ENCODE measurements at places on chromosomes 6 and 20.

DNA sequence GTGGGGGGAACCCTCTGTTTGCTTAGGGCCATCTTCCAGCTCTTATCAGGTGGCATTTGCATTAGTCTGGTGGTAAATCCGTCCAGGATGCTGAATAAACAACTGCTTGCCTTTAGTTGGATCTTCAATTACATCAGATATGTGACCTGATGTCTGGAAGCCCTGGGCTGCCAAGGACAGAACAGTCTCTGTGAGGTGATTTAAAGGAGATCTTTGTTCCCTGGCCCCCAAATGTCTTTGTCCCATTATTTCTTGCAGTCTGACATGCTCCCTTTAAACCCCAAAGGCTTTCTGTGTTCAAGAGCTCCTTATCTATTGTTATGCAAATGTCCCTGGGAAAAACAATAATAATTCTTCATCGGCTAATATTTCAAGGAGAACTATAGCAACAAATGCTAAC is 84.6 kb upstream of the SPTLC3 start:
- H3K36me3 ChIP-seq: no peaks in the 10 kb centered on the region
- no peak overlapping the region for H3K4me3 ChIP-seq
- peaks cover 27% of the 10 kb centered on the region for H3K4me1 ChIP-seq
- DNase-seq: no peak
- H3K27me3 ChIP-seq: peaks cover 27% of the 10 kb centered on the region

GRCh38 chr6:10431423-10432164 is 16.7 kb upstream of the TFAP2A start:
- DNase-seq: no peak
- peaks cover 9% of the 10 kb centered on the region for H3K4me1 ChIP-seq
- no peaks in the 10 kb centered on the region for H3K36me3 ChIP-seq
- H3K27me3 ChIP-seq: no peaks in the 10 kb centered on the region
- H3K4me3 ChIP-seq: no peak overlapping the region

GRCh38 chr6:3609388-3609787 is 142.1 kb downstream of the PXDC1 start:
- no peaks in the 10 kb centered on the region for H3K36me3 ChIP-seq
- H3K27ac ChIP-seq: no peak overlapping the region
- no peak for DNase-seq

DNA sequence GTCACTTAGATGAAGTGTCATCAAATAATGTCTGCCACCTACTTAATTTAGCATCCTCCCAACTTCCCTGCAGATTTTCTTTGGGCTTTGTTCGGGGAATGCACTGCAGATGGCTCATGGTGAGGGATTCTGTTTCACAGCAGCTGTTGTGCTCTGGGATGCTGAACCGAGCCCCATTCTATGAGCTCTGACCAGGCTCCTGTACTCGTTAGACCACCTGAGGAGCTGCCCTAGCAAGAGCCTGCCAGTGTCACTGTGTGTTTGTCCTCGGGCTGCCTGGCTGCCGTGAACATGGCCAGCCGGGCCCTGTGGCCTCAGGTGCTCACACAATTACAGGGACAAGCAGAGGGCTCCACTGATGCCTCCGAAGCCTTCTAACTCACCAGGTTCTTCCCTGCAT is 238.8 kb upstream of the ECI2 start:
- H3K36me3 ChIP-seq: no peaks in the 10 kb centered on the region
- DNase-seq: no peak
- H3K4me1 ChIP-seq: peaks cover 29% of the 10 kb centered on the region
- H3K27me3 ChIP-seq: no peaks in the 10 kb centered on the region

DNA sequence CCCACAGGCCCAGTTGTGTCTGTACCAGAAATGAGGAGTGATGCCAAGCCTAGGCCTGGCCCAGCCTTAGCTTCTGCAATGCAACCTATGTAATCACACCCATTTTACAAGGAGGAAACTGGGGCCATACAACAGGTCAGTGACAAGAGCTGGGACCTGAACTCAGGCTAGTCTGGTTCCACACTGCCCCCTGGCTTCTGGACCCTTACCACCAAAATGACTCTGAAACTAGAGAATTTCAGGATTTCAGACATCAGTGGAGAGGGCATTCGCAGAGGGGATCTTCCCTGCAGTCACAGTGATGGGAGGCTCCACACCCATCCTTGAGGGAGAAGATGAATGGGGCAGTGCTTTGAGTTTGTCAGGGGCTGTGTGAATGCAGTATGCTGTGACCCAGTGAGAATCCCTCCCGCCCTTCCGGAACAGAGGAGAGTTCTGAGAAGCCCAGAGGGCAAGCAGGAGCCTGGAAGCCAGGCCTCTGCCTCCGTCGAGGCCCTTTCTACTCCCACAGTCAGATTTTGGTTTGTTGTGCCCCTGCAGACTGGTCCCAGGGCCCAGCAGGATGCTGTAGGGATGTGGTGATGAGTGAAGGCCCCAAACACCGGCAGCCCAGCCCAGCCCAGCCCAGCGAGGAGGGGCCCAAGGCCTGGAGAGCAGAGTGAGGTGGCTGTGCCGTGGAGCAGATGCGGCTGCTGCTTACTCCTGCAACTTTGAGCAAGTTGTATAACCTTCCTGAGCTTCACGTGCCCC is 48.1 kb upstream of the MYL9 start:
- H3K4me3 ChIP-seq: no peak overlapping the region
- H3K36me3 ChIP-seq: peaks cover 19% of the 10 kb centered on the region
- DNase-seq: no peak
- H3K27me3 ChIP-seq: no peaks in the 10 kb centered on the region

GRCh38 chr6:161239001-161239400 is 34.9 kb downstream of the AGPAT4 start:
- H3K27ac ChIP-seq: no peak overlapping the region
- H3K36me3 ChIP-seq: no peaks in the 10 kb centered on the region
- no peaks in the 10 kb centered on the region for H3K27me3 ChIP-seq
- no peak overlapping the region for H3K4me3 ChIP-seq
- no peak for DNase-seq

DNA sequence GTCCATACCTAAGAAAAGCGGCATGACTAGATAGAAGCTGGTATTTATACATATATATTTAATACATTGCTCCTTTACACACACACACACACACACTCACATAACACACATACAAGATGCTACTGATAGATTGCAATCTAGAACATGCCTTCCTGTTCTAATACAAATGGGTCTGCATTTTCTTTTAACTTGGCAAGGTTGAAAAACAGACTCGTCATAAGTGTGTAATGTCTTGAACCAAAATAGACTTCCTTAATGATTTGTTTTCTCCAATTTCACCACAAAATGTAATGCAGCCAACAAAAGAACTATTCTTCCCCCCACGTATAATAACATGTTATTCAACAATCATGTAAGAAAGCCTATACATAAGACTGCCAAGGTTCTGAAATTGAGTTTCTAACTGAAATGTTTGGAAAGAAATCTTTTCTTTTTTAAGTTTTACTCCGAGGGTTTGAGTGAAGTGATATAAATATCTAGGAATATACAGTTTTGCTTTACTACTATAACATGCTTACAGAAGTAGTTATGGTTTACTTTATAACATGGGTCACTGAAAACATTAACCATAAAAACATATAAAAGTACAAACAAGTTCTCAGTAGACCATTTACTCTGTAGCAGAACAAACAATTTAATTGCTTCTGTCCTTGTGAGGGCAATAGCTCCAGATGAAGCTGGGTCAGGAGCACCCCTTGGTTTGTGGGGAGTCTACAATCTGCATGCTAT is 207.5 kb downstream of the FOXC1 start:
- peak; percentile 52 for DNase-seq
- no peak overlapping the region for H3K27ac ChIP-seq
- no peaks in the 10 kb centered on the region for H3K27me3 ChIP-seq
- no peaks in the 10 kb centered on the region for H3K36me3 ChIP-seq
- H3K4me3 ChIP-seq: no peak overlapping the region

DNA sequence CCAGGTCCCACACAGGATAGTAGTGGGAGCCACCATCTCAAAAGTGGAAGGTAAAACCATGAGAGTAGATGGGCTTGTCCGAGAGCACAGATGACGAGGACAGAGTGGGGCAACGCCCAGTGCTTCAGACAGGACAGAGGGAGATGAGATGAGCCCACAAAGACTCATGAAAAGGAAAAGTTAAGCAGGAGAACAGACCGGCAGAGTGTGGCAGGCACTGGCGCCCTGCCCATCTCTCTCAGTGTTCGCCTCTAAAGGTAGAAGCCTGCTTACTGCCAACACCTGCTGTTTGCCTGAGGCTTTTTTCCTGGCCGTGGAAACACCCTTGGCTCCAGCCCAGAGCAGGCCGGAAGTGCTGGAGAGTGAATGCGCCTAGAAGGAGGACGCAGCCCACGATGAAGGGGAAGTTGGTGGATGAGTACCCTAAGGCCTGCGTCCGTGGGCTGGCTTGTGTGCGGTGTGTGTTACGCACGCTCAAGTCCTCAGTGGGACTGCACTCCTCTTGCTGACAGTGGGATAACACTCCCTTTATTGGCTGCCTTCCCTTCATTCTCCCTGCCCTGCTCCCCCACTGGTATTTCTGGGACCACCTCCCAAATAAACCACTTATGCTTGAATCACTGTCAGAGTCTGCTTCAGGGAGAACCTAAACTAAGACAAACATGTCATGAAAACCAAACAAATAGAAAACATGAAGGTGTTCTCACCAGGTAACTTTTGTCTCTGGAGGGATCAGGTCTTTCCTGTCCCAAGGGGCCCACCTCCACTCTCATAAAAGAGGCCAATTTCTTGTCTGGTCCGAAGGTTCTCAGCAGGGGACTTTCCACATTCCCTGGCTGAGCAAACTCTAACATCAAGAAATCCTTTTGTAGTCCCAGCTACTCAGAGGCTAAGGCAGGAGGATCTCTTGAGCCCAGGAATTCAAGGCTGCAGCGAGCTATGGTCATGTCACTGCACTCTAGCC is 9.1 kb upstream of the FOXP4 start:
- DNase-seq: no peak
- no peak overlapping the region for H3K27ac ChIP-seq
- no peaks in the 10 kb centered on the region for H3K36me3 ChIP-seq
- peaks cover 10% of the 10 kb centered on the region for H3K27me3 ChIP-seq
- peaks cover 4% of the 10 kb centered on the region for H3K4me1 ChIP-seq

DNA sequence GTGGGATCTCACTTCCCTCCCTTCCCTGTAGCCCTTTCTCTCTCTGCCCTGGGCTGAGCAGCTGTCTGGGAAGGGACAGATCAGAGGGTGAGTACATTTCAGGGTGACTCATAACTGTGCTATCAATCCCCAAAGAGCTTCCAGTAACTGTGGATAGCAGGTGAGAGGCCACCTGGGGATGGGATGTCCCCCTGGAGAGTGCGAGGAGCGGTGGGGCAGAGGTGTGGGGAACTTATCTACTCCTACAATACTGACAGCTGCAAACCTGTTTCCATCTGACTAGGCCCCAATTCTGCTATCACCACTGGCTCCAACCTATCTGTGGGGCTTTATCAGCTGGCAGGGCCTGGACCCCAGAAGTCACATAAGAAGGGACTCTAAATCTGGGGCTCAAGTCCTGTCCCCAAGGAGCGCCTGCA is 32.6 kb downstream of the KCNK5 start:
- no peak for DNase-seq
- no peaks in the 10 kb centered on the region for H3K36me3 ChIP-seq
- H3K4me3 ChIP-seq: no peak overlapping the region
- H3K4me1 ChIP-seq: no peaks in the 10 kb centered on the region
- no peak overlapping the region for H3K27ac ChIP-seq

- no peak overlapping the region for H3K4me3 ChIP-seq
- H3K36me3 ChIP-seq: no peaks in the 10 kb centered on the region
- H3K27me3 ChIP-seq: no peaks in the 10 kb centered on the region
- no peaks in the 10 kb centered on the region for H3K4me1 ChIP-seq
These were observed 29.9 kb upstream of the CD2AP start for GRCh38 chr6:47447722-47448121.

DNA sequence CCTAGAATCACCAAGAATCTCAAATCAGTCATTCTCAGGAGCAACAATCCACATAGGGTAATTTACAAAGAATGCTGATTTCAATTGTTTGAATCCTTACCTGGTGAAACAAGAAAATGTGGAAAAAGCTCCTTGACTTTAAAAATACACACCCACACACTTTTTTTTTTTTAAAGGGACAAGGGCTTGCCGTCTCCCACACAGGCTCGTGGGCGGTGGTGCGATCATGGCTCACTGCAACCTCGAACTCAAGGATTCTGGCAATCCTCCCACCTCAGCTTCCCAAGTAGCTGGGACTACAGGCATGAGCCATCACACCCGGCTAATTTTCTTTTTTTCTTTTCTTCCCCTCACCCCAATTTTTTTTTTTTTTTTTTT is 30.7 kb downstream of the PARD6B start:
- H3K27me3 ChIP-seq: no peaks in the 10 kb centered on the region
- no peaks in the 10 kb centered on the region for H3K36me3 ChIP-seq

- H3K27ac ChIP-seq: no peak overlapping the region
- peaks cover 3% of the 10 kb centered on the region for H3K36me3 ChIP-seq
- H3K27me3 ChIP-seq: no peaks in the 10 kb centered on the region
- H3K4me3 ChIP-seq: no peak overlapping the region
- peaks cover 15% of the 10 kb centered on the region for H3K4me1 ChIP-seq
- no peak for DNase-seq
These were observed 3.1 kb upstream of the PCNA start for GRCh38 chr20:5122873-5123260.

DNA sequence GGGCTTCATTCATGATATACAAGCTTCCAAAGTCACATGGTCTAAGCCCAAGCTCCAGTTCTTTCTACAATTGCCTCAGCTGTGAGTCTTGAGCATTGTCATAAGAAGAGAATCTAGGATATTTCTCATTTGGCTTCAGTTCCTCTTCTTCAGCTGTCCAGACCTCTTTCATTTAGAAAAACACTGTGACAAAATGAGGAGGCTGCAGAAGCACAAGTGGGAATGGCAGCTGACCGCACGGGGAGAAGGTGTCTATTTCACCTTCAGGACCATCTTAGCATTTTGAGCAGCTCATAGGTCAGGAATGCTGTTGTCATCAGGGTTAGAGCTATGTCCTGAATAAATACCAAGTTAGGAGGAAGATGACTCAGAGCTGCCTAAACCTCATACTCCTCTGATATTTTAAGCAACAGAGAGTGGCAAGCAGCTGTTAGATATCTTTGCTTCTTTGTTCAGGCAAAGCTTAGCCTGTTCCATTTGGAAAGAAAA is 390.1 kb upstream of the CITED2 start:
- peak; percentile 98 for DNase-seq
- 0 out of 2 replicates have a peak overlapping the region, but pooled peaks have one; percentile 10 for H3K4me3 ChIP-seq
- H3K4me1 ChIP-seq: peaks cover 43% of the 10 kb centered on the region
- H3K27ac ChIP-seq: peak overlapping the region; percentile 77
- no peaks in the 10 kb centered on the region for H3K27me3 ChIP-seq
- no peaks in the 10 kb centered on the region for H3K36me3 ChIP-seq

- H3K27me3 ChIP-seq: no peaks in the 10 kb centered on the region
- DNase-seq: no peak
- no peak overlapping the region for H3K4me3 ChIP-seq
- no peaks in the 10 kb centered on the region for H3K4me1 ChIP-seq
- no peak overlapping the region for H3K27ac ChIP-seq
- no peaks in the 10 kb centered on the region for H3K36me3 ChIP-seq
These were observed 42.6 kb upstream of the CNR1 start for GRCh38 chr6:88208726-88209125.

GRCh38 chr6:48764286-48765044 is 653.5 kb upstream of the PTCHD4 start:
- no peak overlapping the region for H3K4me3 ChIP-seq
- peaks cover 23% of the 10 kb centered on the region for H3K4me1 ChIP-seq
- H3K27me3 ChIP-seq: no peaks in the 10 kb centered on the region
- no peak for DNase-seq

Data from GM23248 (cell line).